Large intestine (tissue), 12 donors: ENCODE measurements at places on chromosomes 16 and 17. TPM values are rescaled to one million over a fixed set of nuclear protein-coding genes. Genes with fewer than 3 reads are reported as not detected.

DNA sequence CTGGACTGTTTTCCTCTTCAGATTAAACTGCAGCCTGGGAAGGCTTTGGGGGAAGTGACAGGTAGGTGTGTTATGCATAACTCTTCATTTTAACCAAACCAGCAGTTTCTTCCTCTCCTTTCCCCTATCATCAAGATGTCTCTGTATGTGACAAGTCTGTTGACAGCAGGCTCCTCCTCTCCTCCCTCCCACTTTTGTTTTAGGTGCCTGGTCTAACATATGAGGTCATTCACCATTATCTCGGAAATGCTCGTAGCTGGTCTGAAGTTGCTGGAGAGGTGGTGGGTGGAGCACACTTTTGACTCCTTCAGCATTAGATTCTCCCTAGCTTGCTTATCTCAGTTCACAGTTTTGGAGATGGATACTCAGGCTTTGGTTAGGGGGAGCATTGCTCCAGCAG, 571.0 kb upstream of the EEF2KMT start:
- no peak for DNase-seq

CRYBA1 gene
- polyA plus RNA-seq = not detected

OTOA gene
- polyA plus RNA-seq = 0.13 TPM

SEZ6 gene
- polyA plus RNA-seq = 4.6 TPM

DNA sequence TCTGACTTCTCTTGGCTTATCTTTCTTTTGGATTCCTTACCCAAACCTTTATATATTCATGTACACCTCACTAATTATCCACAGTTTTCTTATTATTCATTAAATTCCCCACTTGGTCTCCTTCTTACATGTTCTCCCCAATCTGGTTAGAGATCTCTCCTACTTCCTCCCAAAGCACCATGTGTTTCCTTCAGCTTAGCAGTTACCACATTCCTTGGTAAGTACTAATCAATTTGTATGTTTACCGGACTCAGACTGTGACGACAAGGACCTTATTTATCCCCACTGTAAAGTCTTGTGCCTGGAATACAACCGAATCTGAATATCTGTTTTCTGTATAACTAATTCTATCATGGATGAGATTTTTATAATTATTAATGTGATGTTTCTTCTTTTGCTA, 389.5 kb downstream of the KCNJ2 start:
- no peak for DNase-seq

DNA sequence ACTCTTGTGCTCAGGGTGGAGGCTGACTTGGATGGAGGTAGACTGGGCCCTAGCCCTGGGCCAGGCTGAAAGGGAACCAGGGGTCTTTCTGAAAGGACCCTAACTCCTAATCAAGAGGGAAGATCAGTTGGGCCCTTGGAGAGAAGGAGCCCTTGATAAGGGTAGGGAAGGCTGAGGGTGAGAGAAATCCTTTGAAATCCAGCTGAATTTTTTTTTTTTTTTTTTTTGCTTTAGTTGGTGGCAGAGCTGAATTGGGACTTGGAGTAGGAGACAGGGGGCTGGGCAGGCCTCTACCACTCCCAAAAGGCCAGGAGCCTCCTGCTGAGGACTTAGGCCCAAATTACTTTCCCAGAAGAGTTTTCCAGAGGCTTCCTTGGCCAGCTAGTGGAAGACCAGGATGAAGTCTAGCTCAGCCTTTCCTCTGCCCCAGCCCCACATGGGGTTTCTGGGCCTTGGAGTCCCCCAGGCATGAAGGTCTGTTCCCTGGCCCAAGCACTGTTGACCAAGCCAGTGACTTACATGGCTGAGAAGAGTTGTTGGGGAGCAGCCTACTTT, 643 bp upstream of the HOXB3 start:
- no peak for DNase-seq

DNA sequence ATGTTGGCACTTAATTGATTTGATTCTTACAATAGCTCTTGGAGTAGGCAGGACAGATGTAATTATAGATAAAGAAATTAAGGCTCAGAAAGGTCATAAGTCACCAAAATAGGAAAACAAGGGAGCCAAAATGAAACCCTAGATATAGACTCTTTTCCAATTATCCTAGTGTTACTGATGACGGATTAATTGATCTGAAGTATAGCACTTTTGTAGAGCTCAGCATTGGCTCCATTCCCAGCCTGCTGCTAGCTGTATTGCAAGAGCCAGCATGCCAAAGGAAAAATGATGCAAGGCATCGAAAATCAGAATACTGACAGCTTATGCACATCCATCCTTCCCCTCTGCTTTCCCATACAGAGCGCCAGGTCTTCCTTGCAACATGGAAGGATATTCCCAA, 21.6 kb upstream of the RASL10B start:
- DNase-seq = no peak

DNA sequence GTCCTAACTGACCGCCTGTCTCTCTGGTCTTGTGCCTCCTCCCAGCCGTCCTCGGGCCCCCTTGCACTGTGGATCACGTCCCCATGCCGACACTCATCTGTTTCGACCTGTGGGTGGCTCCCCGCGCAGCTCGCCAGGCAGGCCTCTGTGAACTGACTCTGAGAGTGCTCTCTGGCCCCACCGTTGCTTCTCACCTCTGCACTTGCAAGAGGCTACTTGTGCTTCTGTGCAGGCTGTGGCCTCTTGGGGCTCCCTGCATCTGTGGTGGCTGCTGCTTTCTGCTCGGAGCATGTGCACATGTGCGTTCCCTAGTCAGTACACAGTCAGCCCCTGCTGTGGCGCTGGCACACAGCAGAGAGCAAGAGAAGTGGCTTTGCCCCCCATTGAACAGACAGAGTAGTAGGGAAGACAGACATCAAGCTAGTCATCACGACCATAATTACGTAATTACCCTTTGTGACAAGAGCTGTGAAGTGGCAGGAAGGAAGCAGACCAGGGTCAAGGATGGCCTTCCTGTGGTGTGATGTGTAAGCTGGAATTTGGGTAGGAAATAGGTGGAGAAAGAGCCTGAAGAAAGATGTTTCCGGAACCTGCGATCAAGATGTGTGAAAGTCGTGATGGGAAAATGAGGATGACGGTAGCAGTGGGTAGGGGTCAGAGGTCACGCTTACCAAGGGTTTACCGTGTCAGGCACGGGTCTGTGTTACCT, 256.0 kb upstream of the CACNG5 start:
- no peak for DNase-seq

TP53TG3B gene
- not detected for polyA plus RNA-seq

GRCh38 chr16:49959552-49960277, 65.3 kb upstream of the CNEP1R1 start:
- DNase-seq = no peak

MYH2 gene
- polyA plus RNA-seq = 0.03 TPM

- DNase-seq = peak; percentile 72
Observed at GRCh38 chr17:8126491-8127066, 2.7 kb upstream of the HES7 start.

CIBAR2 gene
- polyA plus RNA-seq = 0.30 TPM

GRCh38 chr16:80477838-80478237, 63.0 kb upstream of the DYNLRB2 start:
- DNase-seq = no peak

ZG16 gene
- 2.2 TPM for polyA plus RNA-seq

- no peak for DNase-seq
Observed at GRCh38 chr17:44010966-44011647, 3.7 kb downstream of the TMEM101 start.

ST6GALNAC2 gene
- 3.9 TPM for polyA plus RNA-seq

C16orf96 gene
- polyA plus RNA-seq = 0.18 TPM

DNA sequence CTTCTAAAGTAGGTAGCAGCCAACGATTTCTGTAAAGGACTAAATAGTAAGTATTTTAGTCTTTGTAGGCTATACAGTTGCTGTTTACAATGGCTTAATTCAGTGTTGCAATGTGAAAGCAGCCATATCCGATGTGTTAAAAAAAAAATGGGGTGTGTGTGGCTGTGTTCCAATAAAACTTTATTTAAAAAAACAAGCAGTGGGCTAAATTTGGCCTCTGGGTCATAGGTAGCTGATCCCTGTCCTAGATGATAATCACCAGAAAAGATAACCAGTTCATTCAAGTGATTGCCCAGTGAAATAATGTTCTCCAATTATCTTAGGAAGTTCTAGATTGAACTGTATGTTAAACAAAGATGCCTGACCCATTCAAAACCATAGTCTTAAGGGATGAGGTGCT, 124.3 kb downstream of the MAP2K6 start:
- DNase-seq = no peak

- no peak for DNase-seq
Observed at GRCh38 chr16:71311553-71312158, 22.5 kb upstream of the CMTR2 start.

CAVIN1 gene
- polyA plus RNA-seq = 71.0 TPM

GRCh38 chr16:85015481-85016187, 4.3 kb upstream of the ZDHHC7 start:
- peak; percentile 32 for DNase-seq

TBC1D3D gene
- not detected for polyA plus RNA-seq

- DNase-seq = no peak
Observed at GRCh38 chr16:23520500-23520899, 10.2 kb upstream of the GGA2 start.

GRCh38 chr17:16378636-16379282, 2.1 kb upstream of the UBB start:
- DNase-seq = no peak

DNA sequence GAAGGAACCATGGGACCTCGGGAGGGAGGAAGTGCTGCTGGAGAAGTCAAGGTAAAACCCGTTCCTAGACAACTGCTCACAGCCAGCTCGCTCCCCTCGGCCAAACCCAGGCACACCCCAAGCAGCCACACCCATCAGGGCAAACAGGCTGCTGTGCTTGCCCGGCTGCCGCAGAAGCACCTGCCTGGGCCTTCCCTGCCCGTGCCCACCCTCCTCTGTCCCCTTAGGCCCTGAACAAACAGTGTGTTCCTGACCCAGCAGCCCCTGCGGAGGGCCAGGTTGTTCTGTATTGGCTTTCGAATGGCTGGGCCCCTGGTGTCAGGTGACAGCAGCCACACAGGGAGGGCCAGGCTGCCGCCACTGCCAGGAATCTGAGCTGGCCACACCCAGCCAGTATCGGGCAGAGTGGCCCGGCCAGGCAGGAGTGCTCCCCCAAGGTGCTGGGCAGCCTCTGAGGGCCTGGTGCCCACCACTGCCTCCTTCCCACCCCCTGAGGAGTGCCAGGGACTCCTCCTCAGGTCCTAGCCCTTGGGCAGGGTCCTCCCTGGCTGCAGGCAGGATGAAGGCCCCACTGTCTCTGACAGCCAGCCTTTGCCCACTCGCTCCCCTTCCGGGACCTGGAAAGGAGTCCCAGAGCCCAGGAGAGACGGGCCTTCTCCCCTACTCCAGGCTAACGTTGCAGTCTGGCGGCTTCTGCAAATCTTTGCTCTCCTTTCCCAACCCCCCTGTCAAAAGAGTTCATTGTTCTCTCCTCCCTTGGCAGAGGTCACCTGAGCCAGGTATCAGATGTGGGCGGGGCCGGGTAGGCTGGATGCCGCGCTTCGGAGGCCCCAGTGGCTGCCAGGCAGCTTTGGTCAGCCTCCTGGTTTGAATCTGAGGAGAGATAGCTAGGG, 24.0 kb downstream of the LLGL2 start:
- DNase-seq = peak; percentile 99

DNA sequence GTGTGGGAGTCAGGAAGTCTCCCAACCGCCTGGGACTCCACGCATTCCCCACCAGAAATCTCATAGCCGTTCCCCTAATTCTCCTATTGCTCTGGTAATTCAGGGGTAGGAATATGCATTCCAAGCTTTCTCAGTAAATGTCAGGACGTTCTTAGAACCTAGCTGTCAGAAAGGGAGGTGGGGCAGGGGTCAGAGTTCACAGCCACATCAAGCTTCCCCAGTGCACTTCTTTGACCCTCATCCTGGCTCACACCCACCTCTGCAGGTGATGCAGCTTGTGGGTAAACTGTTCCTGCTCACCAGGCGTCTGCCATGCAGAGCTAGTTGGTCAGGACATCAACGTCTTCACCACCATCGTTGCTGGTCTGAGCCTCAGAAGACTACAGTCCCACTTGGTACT, 14.0 kb upstream of the IL27 start:
- DNase-seq = peak; percentile 35

DNA sequence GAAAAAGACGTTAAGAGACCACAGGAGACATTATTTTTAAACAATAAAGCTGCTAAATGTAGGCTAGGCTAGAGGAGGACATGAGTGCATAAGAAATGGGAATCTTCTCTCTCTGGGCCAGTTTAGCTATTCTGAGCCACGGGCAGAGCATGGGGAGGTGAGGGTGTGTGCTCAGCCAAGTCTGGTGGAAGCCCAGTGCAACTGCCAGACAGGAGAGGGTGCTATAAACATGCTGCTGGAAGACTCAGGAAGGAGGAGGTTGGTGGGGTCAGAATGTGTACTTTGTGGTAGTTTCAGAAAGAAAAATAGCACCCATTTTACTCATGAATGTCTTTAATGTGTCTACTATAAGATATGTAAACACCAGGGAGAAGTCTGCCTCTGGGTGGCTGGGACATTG, 5.9 kb upstream of the SDK2 start:
- no peak for DNase-seq

- DNase-seq = no peak
Observed at GRCh38 chr16:8283195-8283594, 307.1 kb downstream of the TMEM114 start.

GRCh38 chr17:45225964-45226530, 4.4 kb downstream of the FMNL1 start:
- DNase-seq = no peak

MT1A gene
- 0.31 TPM for polyA plus RNA-seq

DNA sequence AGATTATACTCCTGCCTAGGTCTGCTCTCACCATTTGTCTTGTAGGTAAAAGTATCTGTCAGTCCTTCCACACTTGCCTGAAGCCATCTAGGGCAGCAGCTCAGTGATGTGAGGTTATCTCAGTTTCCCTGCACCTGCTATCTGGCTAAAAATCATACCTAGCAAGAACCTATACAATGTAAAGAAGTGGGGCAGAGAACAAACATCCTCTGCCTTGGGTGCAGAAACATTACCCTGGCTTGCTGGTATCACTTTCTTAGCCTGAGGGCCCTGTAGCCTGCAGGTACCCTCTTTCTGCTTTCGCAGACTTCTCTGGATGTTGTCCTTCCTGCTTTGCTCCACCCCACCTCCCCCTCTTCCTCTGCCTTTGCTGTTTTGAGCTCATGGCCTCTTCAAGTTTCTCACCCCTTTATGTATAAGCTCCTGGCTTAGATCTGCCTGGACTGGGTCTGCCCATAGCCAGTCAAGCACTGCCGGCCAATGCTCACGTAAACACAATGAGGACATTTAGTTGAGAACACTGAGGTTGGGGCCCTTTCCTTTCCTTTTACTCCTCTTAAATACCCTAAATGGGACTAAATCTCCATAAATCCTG, 8.7 kb upstream of the SDK2 start:
- DNase-seq = no peak

DNA sequence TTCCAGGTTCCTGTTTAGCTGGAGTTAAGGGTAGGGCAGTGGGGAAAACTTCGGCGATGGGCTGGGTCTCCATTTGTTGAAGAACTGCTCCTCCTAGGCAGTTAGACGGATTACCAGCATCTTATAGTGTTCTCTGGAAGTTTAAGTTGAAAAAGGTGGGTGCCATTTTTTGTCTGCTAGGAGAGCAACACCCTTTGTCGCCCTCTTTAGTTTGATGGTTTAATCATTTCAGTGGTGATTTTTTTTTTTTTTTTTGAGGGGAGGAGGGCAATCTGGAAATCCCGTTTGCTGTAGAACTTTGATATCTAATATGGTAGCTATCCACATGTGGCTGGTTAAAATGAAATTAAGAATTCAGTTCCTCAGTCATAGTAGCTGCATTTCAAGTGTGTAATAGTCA, 4.1 kb downstream of the UBFD1 start:
- no peak for DNase-seq

- no peak for DNase-seq
Observed at GRCh38 chr16:65388592-65388991, 266.7 kb upstream of the CDH11 start.

GRCh38 chr17:12536472-12536871, 129.2 kb upstream of the MYOCD start:
- no peak for DNase-seq
